Right cardiac atrium (tissue), 5 donors: ENCODE measurements at places on chromosomes 5 and 9. TPM values are rescaled to one million over a fixed set of nuclear protein-coding genes. Genes with fewer than 3 reads are reported as not detected.

- DNase-seq: peak; percentile 39
Measured at GRCh38 chr5:36701085-36701698, 94.8 kb downstream of the SLC1A3 start.

Gene GPR151
- not detected for polyA plus RNA-seq

GRCh38 chr5:158751961-158752655 is 347.6 kb downstream of the EBF1 start:
- no peak for DNase-seq

DNA sequence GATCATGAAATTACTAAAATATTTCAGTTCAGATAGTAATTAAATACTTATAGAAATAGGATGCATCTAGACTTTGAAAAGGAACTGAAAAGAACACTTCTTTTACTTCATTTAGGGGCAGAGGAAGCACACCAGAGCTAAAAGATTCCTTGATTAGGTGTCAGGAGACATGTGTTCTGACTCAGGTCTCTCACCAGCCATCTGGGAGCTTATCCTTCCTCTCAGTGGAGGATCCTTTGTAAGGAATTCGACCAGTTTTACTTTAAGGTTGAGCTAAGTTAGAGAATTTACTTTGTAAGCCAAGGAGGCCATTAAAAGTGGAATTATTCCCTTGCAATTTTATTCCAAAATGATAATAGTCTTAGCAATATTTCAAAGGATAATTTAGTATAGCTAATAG is 16.7 kb downstream of the VCAN start:
- no peak for DNase-seq

DNA sequence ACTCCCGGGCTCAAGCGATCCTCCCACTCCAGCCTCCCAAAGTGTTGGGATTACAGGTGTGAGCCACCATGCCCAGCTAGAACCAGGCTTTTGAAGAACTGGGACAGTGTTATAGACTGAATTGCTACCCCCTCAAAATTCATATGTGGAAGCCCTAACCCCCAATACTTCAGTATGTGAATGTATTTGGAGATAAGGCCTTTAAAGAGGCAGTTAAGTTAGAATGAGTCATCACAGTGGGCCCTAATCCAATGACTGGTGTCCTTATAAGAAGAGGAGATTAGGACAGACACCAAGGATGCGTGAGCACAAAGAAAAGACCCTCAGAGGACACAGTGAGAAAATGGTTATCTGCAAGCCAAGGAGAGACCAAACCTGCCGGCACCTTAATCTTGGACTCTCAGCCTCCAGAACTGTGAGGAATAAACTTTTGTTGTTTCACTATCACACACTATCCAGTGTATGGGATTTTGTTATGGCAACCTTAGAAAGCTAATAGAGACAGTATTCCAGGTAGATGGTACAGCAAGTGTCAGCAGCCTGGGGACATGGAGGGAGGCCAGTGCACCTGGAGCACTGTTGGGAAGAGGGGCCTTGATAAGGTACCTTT is 31.4 kb upstream of the ERGIC1 start:
- no peak for DNase-seq

- DNase-seq: no peak
Measured at GRCh38 chr5:96967400-96967799, 31.5 kb downstream of the LNPEP start.

DNA sequence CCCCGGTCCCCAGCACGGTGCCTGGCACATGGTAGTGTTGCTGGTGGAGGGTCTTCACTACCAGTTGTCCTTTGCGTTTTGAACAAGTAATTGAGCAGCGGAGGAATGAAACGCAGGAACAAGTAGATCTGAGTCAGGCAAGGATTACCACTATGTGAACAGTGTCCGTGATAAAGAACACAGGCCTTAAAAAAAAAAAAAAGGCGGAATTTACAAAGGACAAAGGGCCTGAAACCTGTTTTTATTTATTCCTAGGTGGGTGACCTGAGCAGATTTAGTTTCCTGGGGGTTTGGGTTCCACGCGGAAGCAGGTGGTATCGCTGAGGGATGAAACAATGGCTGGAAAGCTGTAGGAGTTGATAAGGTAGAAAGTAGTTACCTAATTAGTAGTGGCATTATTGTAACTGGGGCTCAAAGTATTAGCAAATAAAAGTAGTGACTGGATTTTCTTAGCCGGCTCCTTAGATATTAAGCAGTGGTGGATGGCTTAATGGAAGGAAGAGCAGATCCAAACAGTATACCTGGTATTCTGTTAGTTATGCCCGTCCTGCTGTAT is 1.1 kb downstream of the RUSC2 start:
- DNase-seq: no peak

DNA sequence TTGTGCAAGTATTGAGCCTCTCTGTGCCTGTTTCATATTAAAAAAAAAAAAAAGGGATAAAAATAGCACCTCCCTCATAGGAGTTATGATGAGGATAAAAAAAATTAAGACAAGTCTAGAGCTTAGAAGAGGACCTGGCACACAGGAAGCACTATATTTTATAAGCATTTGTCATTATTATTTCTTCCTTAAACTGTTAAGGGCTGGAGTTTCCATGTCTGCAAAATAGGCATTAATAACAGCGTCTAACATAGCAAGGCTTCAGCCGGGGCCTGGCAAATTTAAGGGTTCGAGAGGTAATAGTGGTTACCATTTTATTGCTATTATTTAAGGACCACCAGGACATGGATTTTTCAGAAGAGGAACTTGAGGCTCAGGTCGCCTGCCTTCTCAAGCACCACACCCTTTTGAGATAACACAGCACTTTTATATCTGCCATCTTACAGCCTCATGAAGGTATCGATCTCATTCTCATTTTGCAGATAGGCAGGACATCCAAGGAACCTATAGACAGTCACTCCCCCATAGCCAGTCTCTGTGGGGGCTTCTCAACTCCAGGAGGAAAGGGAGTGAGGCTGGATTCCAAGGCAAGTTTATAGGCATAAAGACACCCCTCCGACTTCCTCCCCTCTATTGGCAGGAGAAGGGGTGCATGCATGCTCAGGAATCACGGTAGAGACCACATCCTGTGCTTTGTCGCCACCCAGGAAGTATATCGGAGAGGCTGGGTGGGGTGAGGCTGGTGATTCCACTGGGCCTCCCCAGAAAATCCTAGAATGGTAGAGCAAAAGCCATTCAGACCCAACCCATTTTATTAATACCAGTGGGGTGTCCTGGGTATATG is 2.4 kb downstream of the ANXA6 start:
- DNase-seq: no peak
